Right kidney (tissue), 9 donors: ENCODE measurements at places on chromosomes 2 and 18.

- no peak for DNase-seq
Observed at GRCh38 chr18:44945888-44946401, 265.3 kb downstream of the SETBP1 start.

DNA sequence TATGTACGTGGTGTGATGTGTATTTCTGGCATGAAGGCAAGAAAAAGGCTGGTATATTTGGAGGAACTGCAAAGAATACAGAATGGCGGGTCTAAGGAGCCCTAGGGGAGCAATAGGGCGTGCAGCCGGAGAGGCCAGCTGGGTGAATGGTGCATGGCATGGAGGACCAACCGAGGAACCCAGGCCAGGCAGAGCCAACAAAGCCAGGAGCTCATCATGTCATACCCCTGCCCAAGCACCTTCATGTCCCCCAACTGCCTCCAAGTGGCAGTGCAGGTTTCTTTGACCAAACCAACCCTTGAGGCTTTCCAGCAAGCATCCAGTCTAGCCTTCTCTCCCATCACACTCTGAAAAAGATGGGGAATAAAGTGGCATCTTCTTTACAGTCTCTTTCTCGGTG is 8.9 kb upstream of the KCNK3 start:
- DNase-seq = no peak

DNA sequence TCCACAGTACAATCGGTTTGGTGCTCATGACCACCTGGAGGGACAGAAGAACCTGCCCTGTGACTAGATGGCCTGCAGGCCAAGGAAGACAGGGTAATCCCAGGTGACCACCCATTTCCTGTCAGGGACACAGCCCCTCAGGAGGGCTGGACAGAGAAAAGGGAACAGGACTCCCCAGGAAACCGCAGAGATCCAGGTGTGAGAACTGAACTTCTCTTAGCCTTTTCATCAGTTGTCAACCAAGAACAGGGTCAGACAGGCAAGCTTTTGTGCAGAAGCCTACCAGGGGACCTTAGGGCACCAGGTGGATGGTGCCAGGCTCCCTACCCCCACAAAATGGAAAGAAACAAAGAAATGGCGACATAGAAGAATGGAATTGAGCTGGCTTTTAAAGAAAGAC is 132.3 kb downstream of the HDAC4 start:
- no peak for DNase-seq

DNA sequence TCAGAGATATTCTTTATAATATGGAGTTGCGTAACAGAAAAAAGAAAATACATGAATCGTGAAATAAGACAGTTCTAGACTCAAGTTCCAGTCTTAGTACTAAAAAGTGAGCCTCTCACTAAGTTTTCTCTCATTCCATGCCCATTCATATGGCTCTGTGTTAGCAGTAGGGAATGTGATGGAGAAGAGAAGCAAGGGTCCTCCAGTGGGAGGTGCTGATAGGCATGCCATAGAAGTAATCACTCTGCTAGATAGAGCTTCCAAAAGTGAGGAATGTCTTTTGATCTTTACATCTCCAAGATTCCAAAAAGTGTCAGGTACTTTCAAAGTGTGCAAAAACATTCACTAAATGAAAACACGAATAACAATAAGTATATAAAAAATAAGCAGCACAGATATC is 678.4 kb downstream of the DCDC2C start:
- DNase-seq = no peak

DNA sequence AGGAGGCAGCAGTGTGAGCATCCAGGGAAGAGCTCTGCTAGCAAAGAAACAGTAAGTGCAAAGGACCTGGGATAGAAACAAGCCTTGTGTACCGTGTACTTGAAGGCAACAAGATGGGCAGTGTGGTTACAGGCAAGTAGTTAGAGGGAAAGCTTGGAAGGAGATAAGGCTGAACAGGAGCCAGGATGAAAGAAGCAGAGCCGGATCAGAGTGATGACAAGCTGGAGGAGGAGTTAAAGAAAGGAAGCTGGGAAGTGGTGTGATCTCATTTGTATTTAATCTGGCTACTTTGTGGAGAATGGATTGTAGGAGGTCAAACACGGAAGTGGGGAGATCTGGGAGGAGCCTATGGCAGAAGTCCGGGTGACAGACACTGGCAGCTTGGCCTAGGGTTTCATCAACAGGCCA is 44.7 kb upstream of the VPS54 start:
- DNase-seq = no peak

- no peak for DNase-seq
Observed at GRCh38 chr2:128159437-128159836, 68.4 kb downstream of the UGGT1 start.

DNA sequence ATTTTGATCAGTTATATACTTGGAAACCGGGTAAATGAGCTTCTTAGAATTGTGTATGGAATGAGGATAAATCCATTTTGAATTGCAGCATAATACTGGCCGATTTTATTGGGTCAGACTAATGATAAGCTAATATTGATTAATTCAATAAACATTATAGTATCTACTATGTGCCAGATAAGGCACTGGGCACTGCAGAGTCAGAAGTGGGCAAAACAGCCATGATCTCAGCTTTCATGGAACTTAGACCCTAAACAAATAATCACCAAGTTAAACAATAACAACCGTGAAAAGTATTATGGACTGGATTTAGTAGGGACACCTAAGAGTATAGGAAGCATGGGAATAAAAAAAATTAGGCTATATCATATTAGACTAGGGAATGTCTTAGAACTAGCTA is 297.0 kb upstream of the PKDCC start:
- DNase-seq = no peak

GRCh38 chr2:119204525-119204924 is 19.1 kb upstream of the STEAP3 start:
- DNase-seq = no peak
